ENCODE measurements at places on chromosomes 13 and 19.
A peak's percentile ranks its signal among the peaks of the same experiment; 100 is the strongest.

- peak; percentile 23 for DNase-seq
Observed at GRCh38 chr13:20701461-20701860, 2.0 kb upstream of the IL17D start.

GRCh38 chr13:24683838-24684599 is 3.8 kb downstream of the ATP12A start:
- DNase-seq = peak; percentile 20

- DNase-seq = no peak
Observed at GRCh38 chr19:39203372-39204341, at the start of gene SYCN. Gene SYCN (minus strand): TSS chr19:39204263. CDS start chr19:39204254, 9 bp downstream.

GRCh38 chr13:81393721-81394120 is 1052.8 kb upstream of the SPRY2 start:
- no peak for DNase-seq

- no peak for DNase-seq
Observed at GRCh38 chr19:42374826-42375376, 15.2 kb downstream of the CNFN start.

DNA sequence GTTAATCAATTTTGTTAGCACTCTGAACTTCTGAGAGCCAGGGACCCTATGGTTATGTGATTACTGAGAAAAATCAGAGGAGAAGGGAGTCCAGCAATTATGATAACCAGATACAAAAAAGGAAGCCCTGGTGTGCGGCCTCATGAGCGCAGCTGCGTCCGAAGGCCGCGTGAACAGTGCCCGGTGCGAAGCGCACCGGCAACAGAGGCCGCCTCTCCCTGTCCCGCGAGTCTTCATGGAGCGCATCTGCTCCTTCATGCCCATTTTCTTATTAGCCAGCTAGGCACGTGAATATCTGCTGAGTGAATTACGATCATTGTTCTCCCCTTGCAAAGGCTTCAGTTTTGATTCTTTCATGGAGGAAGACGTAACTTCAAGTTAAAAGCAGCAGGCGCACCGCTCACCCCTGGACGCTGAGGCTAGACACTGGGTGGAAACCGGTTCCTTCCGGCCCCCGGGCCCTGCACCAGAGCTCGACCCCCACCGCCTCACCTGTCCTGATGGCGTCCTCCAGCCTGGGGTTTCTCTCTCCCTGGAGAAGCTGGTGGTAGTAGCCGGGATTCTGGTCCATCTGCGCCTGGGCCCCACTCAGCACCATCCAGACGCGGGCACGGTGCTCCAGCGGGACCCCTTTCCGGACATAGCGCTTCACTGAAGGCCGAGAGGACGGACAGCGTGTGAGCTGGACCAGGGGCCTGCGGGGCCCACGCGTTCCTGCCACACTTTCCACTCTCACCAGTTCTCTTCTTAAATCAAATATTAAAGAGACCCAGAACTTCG is 8.9 kb downstream of the GRTP1 start:
- no peak for DNase-seq

DNA sequence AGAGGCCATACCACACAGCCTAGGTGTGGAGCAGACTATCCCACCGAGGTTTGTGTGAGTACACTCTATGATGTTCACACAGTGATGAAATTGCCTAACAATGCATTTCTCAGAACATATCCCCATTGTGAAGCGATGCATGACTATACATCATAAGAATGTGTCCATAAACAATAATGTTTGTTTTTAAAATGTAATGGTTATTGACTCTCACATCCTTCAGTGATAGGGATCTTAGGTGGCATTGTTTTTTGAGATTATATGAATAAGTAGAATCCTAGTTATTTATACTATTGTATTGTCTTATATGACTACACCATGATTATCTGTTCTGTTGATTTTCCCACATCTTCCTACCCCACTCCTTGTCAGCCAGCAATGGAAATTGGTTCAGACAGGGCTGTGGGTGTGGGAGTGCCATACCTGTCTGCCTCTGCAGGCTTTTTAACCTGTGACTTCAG is 13.6 kb downstream of the CCNA1 start:
- no peak for DNase-seq

- DNase-seq = peak; percentile 71
Observed at GRCh38 chr19:10105509-10106099, 558 bp upstream of the PPAN start.

DNA sequence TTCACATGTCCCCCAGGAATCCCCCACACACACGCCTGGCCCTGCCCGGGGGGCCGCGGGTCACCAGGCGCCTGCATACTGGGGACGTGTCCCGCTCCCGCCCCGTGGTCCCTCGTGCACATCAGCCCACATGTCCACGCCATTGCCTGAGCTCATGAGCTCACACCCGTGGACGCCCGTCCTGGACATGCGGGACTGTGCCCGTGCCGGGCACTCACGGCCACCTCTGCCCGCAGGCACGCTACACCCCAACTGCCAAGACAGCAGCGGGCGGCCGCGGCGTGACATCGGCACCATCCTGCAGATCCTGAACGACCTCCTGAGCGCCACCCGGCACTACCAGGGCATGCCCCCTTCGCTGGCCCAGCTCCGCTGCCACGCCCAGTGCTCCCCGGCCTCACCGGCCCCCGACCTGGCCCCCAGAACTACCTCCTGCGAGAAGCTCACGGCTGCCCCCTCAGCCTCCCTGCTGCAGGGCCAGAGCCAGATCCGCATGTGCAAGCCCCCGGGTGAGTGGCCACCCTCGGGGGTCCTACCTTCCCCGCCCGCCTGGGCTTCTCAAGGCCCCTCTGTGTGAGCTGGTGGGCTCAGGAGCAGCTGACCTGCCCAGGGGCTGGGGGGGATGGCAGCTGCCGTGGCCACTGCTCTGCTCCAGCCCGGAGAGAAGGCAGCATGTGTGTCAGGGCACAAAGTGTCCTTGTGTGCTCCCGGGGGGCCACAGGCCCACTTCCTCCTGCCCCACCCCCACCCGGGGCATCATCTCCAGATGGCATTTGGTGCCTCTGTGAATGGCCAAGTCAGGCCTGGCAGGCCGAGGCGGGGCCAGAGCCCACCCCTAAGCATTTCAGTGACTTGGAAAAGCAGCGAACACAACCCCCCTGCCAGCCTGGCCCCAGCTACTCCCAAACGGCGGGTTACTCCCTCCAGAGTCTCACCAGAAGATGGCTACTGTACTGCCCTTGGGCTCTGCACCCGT is 7.1 kb downstream of the MIDN start:
- no peak for DNase-seq

DNA sequence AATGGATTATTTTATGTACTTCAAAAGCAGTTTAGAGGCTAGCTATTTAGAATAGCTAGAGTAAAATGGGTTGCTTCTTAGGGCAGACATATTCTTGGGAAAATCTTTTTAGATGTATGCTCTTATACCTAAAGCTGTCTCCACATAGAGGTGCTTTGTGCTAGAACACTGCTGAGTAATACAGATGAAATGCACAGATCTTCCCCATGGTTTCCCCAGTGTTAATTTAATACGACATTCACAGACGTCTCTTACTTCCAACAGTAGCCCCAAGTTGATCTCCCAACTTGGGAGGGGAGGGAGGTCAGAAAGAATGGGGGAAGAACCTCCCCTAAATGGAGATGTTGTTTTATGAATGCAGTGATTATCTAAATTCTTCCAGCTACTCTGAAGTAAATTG is 16.9 kb downstream of the NALCN start:
- no peak for DNase-seq

DNA sequence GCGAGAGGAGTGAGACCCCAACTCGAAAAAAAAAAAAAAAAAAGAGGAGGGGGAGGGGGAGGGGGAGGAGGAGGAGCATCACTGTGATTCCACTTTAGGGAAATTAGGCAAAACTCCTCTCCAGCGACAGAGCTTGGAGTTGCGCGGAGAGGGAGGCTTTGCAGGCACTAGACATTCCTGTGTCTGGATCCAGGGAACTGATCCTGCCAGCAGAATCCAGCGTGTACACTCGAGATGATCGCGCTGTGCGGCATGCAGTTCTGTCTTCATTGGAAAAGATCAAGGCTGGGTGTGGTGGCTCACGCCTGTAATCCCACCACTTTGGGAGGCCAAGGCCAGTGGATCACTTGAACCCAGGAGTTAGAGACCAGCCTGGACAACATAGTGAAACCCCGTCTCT is 29.6 kb upstream of the KLF2 start:
- no peak for DNase-seq

GRCh38 chr19:8499048-8499833 is 3.2 kb downstream of the PRAM1 start:
- DNase-seq = no peak

DNA sequence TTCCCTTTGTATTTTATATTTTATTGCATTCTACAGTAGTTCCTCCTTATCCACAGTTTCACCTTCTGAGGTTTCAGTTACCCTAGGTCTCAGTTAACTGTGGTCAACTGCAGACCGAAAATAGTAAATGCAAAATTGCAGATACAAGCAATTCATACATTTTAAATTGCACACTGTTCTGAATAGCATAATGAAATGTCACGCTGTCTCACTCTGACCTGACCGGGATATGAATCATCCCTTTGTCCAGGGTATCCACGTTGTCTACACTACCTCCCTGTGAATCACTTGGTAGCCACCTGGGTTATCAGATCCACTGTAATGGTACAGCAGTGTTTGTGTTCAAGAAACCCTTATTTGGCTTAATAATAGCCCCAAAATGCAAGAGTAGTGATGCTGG is 325.0 kb downstream of the DNAJC15 start:
- no peak for DNase-seq

- no peak for DNase-seq
Observed at GRCh38 chr19:58548859-58549663, 5.2 kb downstream of the TRIM28 start.

- DNase-seq = no peak
Observed at GRCh38 chr13:109941221-109941620, 154.8 kb upstream of the IRS2 start.

DNA sequence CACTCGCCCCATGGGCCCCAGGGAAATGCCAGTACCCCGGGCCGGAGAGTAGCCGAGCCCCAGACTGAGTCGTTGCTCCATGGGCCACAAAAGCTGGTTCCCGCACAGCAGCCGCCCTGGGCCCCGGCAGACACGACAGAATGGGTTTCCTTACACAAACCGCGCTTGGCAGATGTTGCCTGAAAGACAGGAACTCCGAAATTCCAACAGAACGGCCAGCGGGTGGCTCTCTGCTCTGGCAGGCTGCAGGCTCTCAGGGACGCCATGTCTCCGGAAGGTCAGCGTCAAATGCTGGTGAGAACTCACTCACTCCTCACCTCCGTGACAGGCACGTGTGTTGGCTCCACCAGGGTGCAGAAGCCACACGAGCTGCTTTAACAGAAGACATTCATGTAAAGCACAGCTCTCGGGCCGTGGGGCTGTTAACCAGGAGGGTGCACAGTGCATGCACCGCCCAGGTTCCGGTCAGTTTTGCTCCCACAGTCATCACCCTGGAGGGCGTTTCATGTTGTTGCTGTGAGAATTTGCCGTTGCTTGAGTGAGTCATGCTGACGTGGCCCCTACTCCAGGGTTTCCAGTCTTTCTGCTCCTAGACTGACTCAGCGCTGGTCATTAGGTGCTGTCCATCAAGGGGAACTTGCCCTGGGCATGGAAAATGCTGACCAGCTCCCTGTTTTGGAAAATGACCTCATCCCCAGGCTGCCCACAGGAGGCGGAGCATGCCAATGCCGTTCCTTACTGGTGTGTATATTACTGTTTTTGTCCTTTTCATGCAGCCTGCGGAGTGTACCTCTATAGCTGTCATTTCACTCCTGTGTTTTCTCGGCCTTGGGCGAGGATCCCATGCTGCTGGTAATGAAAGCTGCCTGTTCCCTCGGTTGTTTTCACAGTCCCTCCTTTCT is 44.8 kb downstream of the ANKRD10 start:
- DNase-seq = peak; percentile 96

DNA sequence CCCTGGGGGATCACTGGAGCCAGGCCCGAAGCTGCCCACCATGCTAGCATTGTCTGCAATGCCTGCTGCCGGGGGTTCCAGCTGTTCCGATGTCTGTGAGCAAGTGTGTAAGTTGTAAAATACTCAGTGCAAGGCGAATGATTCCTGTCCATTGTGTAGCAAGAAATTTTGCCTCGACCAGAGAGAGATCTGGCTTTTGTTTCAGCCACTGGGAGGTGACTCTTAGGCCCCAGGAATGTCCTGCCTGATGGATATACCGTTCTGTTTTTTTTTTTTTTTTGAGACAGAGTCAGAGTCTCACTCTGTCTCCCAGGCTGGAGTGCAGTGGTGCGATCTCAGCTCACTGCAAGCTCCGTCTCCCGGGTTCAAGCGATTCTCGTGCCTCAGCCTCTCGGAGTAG is 7.3 kb upstream of the GADD45B start:
- DNase-seq = no peak

DNA sequence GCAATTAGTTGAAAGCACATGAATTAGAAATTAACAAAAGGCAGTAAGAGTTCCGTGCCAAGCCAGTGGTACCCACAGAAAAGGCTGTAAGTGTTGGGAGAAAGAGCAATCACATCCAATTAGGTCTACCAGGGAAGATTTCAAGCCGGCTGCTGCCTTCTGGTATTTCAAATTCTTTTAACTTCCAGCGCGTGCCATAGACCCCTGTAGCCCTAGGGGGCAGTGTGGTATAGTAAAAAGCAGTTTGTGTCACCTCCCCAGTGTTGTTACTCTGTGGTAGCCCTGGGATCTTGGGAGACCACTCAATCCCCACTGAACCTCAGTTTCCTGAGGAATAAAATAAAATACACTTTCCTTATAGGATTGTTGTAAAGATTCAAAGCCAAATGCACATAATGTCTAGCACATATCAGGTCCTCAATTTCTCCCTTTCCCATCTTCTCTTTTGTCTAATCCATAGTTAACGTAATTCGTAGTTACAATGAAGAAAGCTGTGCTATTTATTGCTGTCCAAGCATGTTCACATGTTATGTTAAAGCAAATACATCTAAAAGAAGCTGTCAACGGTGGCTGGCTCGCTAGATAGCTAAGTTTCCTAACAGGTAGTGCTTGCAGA is 230.2 kb downstream of the TDRD3 start:
- DNase-seq = peak; percentile 4

DNA sequence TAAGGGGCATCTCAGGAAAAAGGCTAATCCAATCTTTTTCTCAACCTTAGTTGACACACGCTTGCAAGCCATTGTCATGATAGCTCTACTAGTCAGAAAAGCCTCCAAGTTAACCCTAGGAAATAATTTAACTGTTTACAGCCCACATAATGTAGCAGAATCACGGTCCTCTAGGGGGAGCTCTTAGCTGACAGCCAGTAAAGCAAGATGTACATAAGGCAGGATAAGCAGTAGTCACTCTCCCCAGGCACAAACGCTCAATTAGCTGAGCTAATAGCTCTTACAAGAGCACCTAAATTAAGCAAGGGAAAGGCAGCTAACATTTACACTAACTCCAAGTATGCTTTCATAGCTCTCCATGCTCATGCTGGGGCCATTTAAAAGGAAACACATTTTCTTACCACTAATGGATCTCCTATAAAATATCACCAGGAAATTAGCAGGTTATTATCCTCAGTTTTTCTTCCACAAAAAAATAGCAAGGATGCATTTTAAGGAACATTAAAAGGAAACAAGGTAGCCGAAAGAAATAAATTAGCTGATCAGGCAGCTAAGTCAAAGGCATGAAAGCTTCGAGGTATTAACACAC is 33.7 kb upstream of the ZSCAN5A start:
- DNase-seq = peak; percentile 37

DNA sequence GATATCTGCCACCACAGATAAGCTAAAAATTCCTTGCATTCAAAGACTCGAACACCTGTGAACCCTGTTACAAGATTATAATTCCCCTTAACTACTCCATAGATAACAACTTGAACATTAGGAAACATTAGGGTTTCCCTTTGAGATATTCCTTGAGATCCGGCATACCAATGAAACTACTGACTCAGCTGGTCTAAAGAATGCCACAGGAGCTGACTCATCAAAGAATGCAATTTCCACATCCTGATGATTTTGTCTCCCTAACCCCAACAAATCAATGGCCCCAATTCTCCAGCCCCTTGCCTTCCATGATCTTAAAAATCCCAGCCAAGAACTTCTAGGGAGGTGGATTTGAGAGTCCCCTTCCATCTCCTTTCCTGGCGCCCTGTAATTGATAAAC is 35.6 kb upstream of the ZNF599 start:
- no peak for DNase-seq

Data from inflammatory macrophage (primary cell).